ENCODE measurements at places on chromosomes 7 and 10.

DNA sequence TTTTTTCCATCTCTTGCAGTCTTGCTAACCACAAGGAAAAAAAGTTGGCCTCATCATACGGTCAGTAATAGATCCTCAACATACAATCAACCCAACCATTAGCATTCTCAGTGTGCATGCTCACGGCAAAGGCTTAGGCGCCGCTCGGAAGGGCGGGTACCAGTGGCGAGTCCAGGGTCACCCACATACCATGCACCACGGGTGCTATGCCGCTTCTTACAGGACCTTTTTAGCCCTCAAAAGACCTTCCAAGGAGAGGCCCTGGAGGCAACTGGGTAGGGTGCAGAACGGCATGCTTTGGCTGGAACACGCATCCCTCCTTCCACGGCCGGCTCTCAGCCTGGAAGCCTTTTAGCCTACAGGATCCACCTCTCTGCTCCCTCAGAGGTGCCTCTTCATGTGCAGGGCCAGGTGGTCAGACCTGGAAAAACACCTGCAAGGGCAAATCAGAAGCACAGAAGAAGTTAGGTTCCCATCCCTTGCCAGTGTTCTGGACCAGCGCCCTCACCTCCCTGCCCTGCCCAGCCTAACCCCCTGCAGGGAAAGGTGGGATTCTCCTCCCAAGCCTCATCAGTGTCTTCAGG is 5.8 kb downstream of the KLF6 start:
- no peak for DNase-seq

DNA sequence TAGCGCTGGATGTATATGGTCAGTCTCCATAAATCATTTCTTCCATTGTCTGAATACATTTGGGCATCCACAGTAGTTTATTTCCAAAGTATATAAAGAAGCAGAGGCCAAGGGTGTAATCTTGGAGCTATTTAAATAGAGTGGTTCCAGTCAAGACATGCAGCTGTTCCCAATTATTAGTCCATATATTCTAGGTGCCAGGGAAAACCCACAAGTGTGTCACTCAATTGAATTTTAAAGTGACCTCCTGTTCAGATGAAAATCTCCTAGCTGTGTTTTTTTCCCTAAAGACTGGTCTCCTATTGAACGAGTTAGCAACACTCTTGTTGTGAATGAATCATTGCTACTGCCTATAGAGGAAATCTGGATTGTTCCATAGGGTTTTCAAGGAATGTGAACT is 260.2 kb upstream of the BMPER start:
- DNase-seq = no peak

GRCh38 chr10:77925795-77926565 is 575 bp downstream of the DLG5 start:
- no peak for DNase-seq

GRCh38 chr7:26493737-26494428 is 202.2 kb downstream of the SNX10 start:
- DNase-seq = no peak

GRCh38 chr7:87797798-87798403 is 78.3 kb downstream of the SLC25A40 start:
- peak; percentile 21 for DNase-seq

DNA sequence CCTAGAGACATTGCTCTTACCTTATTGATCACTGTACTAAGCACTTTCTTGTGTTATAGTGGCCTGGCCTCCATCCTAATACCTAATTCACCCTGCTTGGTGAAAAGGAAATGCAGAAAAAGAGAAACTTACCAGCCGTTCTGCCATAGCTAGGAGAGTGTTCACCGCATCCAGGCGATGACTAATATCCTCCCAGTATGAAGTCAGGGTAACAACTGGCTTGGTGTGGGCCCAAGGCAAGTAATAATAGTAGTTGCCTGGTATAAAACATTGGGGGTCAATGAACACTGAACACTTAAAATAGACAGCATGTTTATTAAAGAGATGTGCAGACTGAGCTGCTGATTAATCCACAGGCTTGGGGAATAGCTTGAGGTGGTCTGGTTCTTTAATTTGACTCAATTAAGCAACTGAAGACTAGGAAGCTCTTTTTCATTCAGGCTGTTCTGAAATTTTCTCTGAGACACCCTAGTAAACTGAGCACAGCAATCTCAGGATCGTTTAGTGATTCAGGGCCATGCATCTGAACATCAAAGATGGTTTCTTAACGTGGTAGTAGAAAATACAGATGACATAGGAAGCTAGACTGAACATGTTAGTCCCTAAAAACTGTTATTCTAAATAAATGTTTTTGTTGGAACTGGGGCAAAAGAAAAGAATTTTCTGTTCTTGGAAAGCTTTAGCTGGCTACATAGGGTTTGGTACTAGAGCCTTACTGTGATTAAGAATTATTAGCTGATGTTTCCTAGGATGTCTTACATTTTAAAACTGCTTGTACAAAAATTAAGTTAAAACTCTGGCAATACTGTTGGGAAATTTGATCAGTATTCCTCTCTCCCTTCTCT is 102.2 kb downstream of the MYOF start:
- DNase-seq = no peak

- no peak for DNase-seq
Observed at GRCh38 chr10:129570185-129570584, 103.1 kb downstream of the MGMT start.

- no peak for DNase-seq
Observed at GRCh38 chr7:107687656-107688055, 27.0 kb downstream of the SLC26A4 start.

GRCh38 chr10:102643336-102644065 is 778 bp upstream of the TRIM8 start:
- peak; percentile 72 for DNase-seq

DNA sequence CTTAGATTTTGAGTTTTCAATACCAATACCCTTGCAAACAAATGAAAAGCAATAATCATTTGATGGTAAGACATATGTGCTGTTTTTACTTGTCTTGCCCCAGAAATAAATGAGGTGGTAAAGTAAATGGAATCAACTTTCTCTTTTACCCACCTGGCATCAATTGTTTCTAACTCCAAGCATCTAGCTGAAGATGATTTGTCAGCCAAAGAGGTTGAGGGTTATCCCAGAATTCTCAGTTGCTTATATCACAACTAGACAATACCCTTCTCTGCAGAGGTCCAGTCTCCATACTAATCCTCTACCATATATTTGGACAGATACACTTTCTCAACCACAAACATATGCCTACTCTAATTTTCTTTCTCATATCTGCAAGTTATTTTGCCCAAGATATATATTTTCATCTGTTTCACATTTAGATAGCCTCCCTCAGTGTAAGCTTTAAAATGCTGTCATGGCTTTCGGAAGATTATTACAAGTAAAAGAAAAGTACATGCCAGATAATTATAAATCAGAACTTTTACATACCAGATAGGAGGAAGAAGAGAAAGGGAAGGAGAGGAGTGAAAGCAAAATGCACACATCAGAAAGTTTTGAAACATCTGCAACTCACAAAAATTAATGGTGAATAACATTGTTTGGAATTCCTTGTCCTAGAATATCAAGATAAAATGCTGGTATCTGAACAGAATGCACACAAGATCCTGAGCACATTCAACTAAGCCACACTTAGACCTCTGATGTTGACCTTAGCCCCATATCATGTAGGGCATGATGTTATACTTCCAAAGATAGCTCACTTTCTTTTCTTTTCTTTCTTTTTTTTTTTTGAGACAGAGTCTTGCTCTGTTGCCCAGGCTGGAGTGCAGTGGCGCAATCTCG is 146.6 kb downstream of the REEP3 start:
- DNase-seq = no peak

GRCh38 chr7:24540956-24541355 is 32.3 kb upstream of the PALS2 start:
- no peak for DNase-seq

DNA sequence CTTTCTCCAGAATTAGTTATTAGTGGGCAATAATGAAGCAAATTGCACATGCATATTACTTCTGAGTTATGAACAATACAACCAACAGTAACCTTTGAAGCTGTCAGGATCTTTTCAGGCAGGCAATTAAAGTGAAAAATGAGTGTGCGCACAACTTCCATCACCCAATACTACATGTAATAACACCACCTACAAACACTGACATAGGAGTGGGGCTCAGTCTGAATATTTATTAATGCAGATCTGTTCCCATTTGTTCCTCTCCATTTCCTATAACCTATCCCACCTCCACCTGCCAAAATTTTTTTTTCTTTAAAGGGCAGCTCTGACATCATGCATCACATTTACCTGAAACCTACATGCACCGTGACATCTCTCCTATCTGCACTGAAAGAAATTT is 177.2 kb downstream of the JAZF1 start:
- DNase-seq = no peak

- no peak for DNase-seq
Observed at GRCh38 chr10:103818105-103818504, 37.3 kb downstream of the SH3PXD2A start.

- DNase-seq = no peak
Observed at GRCh38 chr10:25130906-25131305, 43.9 kb upstream of the GPR158 start.

DNA sequence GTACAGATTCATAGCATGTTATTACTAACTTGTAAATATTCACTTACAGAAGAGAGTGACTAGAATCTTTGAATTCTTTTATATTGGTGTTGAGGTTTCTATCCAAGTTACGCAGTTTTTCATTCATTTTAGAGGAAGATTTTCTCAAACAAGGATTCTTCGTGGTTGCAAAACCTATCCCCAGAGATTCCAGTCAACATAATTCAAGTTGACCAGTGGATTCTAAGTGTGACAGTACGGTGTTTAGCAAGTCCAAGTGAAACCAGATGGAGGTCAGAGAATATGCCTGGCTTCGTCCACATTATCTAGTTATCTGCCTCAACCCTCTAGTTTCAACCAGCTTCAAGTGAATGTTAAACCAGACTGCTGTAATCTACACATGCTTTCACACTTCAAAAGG is 131.9 kb downstream of the SDK1 start:
- DNase-seq = no peak

- no peak for DNase-seq
Observed at GRCh38 chr10:99548041-99548530, 15.3 kb downstream of the NKX2-3 start.

DNA sequence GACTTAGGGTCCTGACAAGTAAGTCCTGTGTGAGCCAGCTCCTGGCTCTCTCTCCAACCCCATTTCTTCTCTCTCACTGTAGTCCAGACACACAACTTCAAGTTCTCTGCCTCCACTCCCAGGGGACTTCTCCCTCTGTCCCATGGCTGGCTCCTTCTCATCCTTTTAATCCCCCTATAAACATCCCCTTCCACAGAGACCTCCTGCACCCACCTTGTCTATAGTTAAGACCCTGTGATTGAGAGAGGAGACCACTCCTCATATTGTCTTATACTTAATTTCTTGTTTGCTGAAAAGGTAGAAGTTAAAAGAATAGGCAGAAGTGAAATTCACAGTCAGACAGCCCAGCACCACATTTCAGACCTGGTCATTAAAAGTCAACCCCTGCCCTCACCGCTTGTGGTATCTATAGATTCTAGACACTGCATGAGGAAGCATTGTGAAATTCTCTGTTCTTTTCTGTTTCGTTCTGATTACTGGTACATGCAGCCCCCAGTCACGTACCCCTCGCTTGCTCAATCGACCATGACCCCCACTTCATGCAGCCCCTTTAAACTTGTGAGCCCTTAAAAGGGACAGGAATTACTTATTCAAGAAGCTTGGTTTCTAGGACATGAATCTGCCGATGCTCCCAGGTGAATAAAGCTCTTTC is 125.6 kb upstream of the FRMD4A start:
- no peak for DNase-seq

GRCh38 chr7:97693586-97693985 is 38.3 kb upstream of the TAC1 start:
- DNase-seq = no peak

GRCh38 chr7:23242321-23242720 is 4.3 kb upstream of the GPNMB start:
- DNase-seq = no peak

GRCh38 chr10:70634011-70634410 is 31.5 kb upstream of the PRF1 start:
- no peak for DNase-seq

DNA sequence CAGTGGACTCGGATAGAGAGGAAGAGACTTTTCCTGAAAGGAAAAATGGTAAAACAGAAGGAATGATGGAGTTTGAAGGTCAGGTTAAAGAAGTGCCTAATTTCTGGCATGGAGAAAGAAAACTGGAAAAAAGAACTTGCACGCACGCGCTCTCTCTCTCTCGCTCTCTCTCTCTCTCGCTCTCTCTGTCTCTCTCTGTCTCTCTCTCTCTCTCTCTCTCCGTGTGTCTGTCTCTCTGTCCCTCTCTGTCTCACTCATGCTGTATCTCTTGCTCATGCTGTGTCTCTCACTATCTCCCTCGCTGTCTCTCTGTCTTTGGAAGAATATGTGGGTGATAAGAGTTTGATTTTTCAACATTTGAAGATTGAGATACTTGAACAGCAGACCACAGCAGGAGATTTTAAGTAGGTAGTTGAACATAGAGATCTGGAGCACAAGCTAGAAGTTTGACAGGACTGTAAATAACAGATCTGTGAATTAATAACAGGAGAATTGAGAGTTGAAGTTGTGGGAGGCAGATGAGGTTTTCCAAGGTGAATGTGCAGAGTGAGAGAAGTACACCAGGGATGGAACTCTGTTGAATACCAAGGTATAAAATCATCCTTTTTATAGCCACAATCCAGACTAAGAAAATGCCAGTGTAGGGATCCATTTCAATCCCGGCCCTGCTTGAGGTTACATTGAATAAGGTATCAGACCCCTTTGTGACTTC is 33.1 kb downstream of the ADD3 start:
- DNase-seq = no peak

DNA sequence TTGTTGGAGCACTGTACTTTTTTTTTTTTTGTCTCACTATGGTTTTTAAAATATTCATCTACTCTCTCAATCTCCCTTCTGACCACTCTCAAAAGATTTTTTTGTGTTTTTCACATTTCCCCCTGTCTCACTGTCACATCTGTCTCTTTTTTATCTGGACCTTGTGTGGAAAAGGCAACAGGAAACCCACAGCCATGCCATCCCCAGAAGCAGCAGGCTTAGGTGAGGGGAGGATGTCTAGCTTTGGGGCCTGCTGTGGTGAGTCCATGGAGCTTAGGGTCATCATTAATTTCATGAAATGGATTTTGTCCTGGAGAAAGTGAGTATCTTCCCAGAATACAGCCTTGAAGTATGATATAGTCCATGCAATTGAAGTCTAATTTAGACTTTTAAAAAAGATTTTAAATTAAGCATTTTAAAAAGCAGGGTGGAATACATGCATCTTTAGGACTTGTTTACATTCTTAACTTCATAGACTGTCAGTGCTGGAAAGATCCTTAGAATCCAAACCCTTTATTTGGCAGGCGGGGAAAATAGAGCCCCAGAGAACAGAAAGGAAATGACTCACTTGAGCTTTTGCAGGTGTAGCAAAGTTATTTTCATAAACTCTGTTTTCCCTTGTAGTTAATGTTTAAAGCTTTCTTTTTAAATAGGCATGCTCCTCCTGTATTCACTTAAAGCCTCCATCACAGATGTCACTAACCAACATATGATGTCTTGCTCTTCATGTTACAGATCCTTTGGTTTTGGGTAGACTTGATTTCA is 25.1 kb downstream of the MINDY4 start:
- no peak for DNase-seq
